ENCODE measurements at places on chromosomes 11 and 22.

GRCh38 chr11:73158356-73159051 is 16.4 kb upstream of the FCHSD2 start:
- DNase-seq = no peak

DNA sequence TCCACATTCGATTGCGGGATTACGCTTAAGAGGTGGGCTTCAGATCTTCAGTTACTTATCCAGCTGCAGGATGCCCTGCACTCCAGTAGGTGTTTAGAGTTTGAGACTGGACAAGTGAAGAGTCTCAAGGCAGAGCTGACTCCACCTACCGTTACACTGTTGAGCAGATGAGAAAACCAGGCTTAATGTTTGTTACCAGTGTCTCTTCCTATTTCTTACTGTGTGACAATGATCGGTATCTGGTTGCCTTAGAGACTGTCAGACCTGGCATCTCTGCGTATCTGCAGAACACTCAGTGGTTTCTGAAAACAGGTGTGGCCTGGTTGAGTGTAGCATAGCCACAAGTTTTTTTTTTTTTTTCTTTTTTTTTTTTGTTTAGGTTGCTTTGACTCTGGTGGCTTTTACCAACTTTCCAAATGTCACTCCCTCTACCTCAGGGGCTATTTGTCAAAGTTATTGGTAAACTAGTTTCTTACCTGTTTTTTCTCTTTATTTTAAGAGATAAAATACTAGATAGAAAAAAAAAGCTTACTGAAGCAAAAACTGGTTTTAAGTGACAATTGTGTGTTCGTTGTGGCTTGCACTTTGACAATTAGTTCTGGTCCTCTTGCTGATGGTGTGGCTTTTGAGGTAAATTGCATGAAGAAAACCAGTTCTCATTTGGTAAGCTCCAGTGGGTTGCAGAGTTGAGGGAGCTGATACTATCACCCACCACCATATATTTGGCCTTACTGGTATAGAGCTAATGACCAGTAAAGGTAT is 284.8 kb downstream of the ETS1 start:
- no peak for DNase-seq

DNA sequence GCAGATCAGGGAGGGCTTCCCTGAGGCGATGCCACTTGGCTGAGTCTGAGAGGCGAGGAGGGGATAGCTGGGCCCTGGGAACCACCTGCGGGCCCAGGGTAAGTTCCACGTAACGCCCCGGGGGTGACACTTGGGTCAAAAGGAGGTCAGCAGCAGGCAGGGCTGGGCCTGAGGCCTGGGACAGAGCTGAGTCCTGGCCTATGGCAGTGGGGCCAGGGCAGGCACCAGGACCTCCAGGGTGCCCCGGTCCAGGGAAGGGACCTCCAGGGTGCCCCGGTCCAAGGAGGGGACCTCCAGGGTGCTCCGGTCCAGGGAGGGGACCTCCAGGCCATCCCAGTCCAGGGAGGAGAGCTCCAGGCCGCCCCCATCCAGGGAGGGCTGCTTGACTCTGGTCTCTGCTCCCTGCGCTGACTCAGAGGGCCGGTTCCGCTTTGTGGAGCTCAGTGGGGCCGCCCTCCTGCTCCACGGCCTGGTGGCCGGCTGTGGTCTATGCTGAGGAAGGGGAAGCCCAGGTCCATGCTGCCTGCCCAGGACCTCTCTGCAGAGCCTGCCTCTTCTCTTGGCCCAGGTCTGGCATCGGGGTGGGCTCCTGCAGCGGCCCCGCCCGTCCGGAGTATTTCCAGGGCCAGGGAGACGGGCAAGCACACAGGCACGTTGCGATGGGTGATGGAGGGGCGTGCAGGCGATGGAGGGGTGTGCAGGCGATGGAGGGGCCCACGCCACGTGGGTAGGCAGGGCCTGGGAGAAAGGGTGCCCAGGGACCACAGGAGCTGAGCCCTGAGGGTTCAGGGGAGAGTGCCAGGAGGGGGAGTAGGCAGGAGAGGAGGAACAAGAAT is 19.5 kb upstream of the WNT7B start:
- no peak for DNase-seq

DNA sequence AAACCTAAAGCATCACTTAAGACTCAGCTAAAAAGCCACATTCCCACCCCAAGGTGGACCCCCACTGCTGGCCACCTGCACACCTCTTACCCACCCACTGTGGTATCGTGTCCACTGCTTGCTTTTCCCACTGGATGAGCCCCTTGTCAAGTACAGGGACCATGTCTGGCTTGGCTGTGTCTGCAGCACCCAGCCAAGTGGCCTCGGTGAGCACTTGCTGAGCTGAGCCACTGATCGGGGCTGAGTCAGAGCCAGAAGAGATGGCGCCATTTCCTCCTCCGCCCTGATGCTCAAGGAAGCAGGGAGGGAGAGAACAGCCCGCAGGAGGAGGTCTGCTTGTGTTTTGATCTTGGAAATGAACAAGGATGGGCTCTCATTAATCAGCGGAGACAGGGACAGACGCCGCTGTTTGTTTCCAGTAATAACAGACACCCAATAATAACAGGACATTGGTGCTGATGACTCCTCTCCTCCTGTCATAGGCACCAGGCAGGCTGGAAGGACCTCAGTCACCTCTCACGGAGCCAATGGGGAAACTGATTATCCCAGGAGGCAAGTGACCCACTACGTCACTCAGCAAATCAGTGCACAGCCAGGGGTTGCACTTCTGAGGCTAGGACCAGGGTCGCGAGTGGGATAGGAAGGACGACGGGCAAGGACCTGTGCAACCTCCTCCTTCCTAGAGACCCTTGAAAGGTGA is 85.2 kb upstream of the RTL6 start:
- DNase-seq = no peak

DNA sequence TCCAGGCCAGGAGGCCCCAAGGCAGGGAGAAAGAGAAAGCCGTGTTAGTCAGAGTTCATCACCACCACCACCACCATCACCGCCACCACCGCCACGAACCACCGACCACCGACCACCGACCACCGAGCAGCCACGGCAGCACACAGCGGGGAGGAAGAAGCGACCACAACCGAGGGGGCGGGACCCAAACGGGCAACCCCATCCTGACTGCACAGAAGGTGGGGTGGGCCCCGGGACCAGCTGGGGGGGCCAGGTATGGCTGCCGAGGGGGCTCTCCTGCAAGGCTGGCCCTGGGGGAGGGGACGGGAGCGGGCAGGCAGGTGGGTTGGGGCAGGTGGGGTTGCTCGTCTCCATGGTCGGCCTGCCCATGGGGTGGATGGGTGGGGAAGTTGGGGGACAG is 34.2 kb downstream of the SYT7 start:
- DNase-seq = no peak

DNA sequence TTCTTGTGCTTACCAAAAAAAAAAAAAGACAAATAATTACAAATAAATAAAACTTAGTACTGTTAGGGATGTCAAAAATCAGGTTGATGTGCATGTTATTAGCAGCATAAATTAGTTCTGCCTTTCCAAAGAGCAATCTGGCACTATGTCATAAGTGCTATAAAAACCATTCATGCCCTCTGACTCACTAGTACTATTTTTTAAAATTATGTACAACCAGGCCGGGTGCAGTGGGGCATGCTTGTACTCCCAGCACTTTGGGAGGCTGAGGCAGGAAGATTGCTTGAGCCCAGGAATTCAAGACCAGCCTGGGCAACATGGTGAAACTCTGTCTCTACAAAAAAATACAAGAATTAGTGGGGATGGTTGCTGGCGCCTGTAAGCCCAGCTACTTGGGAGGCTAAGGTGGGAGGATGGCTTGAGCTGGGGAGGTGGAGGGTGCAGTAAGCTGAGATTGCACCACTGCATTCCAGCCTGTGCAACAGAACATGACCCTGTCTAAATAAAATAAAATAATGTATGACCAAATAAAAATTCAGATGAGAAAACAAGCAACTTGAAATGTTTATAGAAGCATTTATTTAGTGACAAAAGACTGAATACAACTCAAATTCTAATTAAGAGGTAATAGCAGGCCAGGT is 25.3 kb downstream of the UEVLD start:
- DNase-seq = no peak

GRCh38 chr11:101346591-101346990 is 217.0 kb upstream of the PGR start:
- no peak for DNase-seq

- DNase-seq = no peak
These were observed 53.3 kb downstream of the FLRT1 start for GRCh38 chr11:64089027-64089360.

DNA sequence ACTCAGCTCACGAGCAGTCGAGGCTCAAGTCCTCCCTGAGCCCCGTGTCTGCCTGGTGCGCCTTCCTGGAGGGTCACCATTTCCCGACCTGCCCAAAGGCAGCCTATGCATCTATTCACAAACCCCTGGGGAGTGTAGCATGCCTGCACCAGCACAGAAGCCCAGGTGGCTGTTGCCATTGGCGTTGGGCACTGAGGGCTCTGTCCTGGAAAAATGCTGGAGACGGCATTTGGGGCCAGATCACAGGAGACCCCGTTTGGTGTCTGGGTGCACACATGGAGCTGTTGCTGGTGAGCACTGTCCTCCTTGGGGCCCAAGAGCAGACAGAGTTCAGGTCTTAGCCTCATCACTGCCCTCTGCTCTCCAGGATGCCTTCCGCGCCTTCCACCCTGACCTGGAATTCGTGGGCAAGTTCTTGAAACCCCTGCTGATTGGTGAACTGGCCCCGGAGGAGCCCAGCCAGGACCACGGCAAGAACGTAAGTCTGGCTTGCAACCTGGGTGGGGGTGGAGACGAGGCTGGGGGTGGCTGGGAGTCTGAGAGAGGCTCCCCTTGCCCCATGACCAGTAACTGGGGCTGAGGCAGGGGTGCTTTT is 9.4 kb downstream of the FADS2 start:
- no peak for DNase-seq

DNA sequence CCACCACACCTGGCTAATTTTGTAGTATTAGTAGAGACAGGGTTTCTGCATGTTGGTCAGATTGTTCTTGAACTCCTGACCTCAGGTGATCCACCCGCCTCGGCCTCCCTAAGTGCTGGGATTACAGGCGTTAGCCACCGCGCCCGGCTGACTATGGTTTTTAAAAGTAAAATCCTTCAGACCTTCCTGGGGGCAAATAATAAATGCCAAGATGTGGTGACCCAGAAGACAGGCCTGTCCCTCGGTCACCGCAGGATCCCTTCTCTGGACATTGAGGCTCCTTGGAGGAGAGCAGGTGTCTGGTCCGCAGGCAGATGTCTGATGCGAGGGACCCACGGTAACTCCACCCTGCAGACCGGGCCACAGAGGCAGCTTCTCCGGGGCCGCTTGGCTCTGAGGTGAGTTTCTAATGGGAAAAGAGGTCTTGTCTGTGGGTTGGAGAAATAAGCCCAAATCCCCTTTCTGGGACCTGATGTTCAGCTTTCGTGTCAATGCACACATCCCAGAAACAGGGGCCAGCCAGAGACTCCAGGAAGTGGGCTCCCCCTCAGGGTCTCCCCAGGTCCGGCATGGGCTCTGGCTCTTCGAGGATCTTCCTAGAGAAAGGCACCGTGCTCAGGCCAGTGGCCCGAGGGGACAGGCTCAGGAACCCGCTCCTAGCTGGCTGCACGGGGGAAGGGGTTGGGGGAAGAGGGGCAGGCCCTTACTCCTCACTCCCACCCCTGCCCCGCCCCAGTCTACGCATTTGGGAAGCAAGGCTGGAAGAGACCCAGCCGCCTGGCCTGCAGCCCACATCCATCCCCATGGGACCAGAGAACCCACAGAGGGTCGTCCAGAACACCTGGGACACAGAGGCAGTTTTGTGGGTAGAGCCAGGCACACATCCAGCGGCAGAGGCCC is 100.6 kb downstream of the WNT7B start:
- DNase-seq = no peak

DNA sequence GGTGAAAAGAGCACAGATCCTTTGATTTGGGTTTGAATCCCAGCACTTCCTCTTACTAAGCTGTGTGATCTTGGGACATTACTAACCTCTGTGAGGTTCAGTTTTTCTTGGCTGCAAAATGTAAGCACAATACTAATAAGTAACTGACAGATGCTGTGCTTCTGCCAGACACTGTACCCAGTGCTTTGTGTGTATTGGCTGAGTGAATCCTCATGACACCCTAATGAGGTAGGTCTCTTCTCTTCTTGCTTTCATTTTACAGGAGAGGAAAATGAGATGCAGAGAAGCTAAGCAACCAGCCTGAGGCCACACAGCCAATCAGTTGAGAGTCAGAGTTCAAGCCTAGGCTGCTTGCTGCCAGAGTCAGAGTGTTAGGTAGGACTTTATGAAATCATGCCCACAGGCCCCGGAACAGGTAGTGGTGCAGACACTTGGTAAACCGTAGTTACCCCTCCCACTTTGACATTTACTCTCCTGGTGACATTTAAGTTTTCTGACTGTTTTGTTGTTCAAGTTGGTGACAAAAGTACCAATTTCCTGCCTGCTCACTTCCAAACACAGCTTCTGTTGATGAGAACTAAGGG is 21.2 kb downstream of the PTPRJ start:
- no peak for DNase-seq

GRCh38 chr11:2382129-2382517 is 5.0 kb downstream of the CD81 start:
- no peak for DNase-seq

DNA sequence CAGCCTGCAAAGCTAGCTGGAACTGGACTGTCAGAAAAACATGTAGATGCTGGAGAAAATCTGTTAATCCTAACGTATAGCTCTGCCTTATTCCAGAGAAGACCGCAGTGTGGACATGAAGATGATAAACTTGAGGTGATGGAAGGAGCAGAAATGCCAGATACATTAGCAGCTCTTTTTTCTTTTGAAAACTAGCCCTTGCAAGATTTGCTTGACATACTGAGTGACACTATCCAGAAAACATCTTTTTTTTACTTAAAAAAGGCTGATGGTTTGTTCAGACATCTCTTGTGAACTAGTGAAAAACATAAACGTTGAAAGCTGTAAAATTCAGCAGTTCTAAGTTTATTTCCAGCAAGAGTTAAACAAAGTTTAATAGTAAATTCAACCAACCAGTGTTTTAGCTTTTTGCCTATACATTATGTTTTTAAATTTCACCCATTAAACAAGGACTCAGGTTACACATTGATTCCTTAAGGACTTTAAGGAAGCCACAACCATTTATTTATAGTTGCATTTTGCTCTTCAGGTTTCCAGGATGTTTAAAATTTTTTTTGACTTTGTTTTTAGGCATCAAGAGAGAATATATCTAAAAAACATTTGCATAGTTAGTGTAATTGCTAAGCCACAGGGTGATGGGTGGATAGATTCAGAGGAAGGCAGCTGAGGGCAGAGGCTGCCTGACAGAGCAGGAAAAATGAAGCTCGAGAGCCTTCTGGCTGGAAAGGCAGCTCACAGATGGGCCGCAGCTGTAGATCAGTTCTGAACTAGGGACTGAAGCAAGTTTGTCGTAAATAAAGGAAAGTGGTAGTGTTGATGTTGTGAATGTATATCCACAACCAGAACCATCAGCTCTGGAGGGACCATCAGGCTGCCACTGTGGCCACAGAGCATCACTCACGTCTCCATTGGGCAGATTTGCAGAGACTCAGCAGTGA is 9.5 kb downstream of the SNAP29 start:
- DNase-seq = no peak

DNA sequence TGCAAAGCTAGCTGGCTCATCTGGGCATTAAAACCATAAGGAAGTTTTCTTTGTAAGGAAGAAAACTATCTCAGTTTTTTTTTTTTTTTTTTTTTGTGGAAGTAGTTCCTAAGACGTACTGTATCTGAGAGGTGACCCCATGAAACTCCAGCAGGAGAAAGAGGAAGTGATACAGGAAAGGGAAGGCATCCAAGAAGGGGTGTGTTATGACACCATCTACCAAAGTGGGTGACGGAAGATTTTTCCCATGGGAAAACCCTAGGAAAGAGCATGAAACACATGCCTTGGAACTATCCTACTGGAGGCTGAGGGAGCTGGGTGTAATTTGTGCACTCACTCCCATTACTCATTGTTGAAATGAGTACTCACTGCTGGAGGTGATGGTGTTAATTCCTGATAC is 63.8 kb upstream of the ARHGAP20 start:
- no peak for DNase-seq

- DNase-seq = no peak
These were observed 19.8 kb downstream of the ARL14EP start for GRCh38 chr11:30342736-30343166.

All from NCI-H187 (cell line).